ENCODE measurements at places on chromosomes 3 and 15.

GRCh38 chr3:2597615-2598014, 498.9 kb downstream of the CNTN4 start:
- DNase-seq: no peak

GRCh38 chr3:189786479-189787064, 155.4 kb downstream of the TP63 start:
- DNase-seq: no peak

GRCh38 chr3:86109434-86109833, 881.5 kb downstream of the VGLL3 start:
- no peak for DNase-seq

GRCh38 chr3:71512000-71512399, 71.5 kb downstream of the FOXP1 start:
- DNase-seq: no peak

DNA sequence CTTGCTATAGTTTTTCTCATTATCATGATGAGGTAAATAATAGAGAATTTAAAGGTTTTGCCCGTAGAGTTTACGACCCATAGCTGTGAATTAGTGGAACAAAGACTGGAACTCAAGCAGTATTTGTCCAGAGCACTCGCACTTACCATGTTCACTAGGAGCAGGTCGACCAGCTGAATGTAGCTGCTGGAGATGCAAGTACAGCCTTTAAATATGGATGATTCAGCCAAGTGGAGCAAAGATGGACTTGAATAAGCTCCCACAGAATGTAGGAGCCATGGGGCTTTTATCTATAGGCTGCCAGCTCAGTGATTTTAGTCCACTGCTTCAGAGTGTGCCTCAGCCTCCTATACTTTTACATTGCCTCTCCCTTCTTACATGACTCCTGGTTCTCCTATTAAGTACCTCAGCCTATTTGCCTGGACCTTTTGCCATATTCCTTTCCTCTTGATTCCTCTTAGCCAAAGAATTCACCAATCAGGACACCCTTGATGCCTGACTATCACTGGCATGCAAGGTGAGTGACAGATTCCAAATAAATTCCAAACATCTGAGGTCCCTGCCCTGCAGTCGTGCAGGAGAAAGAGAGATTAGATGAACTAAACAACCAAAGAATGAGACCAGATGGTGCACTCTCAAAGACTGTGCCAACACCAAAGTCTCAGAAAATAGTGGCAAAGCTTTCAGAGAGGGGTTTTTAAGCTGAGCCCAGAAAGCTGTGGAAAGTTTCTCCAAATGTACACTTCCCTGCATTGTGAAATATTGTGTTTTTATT, 3.9 kb downstream of the MKRN3 start:
- no peak for DNase-seq

GRCh38 chr3:63309768-63310167, 31.7 kb downstream of the SYNPR start:
- no peak for DNase-seq

DNA sequence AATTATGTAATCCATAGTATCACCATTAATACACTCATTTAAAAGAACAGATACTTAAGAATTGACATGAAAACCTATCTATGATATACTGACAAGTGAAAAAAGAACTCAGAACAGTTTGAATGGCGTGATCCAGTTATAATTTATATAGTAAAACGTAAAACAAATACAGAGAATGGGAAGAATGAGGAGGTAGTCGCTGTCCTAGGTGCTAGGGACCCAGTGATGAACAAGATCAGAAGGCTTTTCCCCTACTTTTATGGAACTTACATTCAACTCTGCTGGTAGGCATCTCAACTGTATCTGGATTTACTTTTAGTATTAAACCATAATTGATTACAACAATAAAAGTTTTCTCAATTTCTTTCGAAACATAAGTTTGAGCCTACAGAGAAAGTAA, 31.8 kb downstream of the GSK3B start:
- DNase-seq: no peak

GRCh38 chr3:13706451-13706850, 157.5 kb downstream of the FBLN2 start:
- no peak for DNase-seq

DNA sequence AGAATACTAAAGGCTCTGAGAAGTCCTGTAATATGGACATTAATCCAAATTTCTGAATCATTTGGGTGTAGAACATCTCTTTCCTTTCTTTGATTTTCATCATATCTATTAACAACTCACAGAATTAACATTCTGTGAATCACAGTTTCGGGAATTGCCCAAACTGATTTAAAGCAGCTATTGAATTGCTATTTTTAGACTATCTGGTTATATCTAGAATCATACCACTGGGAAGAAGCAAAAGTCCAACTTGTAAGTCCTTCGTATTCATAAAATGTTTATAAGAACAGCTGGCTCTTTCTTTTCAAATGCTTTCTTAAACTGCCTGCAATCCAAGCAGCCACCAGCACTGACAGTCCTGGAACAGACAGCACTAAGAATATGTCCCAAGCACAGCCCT, 733.0 kb downstream of the NTRK3 start:
- no peak for DNase-seq

GRCh38 chr3:192577271-192577670, 150.1 kb downstream of the FGF12 start:
- DNase-seq: no peak

- no peak for DNase-seq
These were observed 4.1 kb downstream of the ZNF717 start for GRCh38 chr3:75781079-75781745.

DNA sequence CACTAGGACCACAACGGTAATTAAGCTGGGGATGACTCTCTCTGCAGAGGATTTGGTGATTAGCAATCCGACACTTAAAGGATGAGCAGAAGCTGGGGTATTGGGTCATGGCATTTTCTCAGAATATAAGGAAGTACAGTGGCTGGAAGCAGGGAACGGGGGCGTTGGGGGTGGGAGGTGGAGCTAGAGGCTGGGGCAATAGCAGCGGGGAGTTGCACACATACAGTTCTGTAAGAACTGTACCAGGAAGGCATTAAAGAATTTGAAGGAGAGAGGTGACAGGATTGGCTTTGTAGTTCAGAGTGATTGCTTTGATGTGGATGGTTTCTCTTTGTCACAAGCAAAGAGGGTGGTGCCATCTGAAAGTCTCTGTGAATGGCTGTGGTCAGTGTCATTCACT, 28.2 kb downstream of the PSMD6 start:
- DNase-seq: no peak

DNA sequence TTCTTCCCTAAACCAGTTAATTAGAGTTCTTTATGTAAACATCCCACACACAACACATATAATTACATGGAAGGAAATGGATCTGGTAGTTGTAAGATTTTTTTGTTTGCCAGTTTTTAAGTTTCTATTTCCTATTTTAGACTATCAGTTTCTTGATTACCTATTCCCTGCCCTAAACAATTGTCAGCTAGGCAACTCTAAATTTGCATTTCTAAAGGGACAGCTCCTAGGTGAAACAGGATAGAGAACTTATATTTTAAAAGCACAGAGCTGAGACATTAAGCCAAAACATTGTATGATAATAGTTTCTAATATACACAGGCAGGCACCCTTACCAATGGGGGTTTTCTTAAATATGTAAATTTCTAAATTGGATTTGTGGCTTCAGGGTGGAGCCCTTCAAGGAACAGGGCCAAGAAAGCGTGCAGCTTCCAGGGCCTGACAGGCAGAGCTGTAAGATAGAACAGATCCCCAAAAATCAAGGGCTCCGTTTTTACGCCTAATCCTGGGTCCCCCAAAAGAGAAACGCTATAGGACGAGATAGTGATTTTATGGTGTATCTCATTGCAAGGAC, 8.9 kb downstream of the LEKR1 start:
- DNase-seq: no peak

DNA sequence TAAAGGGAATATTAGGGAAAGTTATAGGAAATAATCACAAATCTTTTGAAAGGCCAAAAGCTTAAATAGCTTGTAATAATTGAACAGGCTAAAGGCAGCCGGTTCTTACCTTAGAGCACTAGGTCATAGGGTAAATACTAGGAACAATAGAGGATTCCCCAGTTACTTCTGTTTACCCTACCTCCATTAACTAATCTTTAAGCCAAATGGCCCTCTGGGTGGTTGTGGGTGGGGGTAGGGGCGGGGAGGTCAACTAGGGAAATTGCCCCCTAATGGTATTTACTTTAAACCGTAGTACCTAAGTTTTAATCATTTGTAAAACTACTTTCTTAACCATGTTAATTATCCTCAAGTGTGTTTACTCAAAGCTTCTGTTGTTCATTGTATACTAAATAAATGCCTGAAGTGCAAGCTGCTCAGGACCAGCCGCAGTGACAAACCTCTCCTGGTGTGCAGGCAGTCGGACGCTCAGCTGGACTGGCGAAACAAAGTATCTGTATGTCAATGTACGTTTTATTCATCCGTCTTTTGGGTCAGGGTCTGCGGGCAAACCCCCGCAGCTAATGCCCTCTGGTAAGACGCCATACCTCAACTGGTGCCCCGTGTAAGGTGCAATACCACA, 18.9 kb downstream of the MAGEL2 start:
- DNase-seq: no peak

DNA sequence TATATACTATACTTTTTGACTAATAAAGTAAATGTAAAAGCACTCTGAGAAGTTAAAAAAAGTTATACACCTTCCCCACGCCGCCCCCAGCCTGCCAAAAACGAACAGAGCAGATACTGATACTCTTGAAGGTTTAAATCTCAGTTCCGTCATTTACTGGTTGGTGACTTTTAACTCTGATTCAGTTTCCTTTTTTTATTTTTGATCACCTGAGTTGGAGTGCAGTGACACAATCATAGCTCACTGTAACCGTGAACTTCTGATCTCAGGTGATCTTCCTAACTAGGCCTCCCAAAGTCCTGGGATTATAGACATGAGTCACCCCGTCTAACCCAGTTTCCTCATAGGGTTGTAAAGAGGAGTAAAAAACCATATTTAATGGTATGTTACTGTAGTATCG, 3.3 kb upstream of the TIPIN start:
- no peak for DNase-seq
